DMS153 (cell line): ENCODE measurements at places on chromosomes 4 and X.

DNA sequence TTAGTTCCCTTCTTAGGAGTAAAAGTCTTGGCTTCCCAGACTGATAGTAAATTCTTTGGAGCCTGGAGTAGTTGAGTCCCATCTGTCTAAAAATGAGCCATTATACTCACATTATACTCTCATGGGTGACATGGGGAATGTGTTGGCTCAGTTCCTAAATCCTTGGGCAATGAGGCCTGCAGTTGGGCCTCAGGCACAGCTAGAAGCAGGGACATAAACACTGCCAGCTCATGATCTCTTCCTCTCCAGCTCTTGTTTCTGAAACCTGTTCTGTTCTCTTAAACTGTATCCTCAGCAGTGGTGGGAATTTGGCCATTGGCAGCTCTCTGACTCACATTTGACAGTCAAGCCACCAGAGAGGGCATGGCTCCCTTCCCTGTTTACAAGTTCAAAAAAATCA is 212.5 kb downstream of the SPATA18 start:
- no peak for DNase-seq

DNA sequence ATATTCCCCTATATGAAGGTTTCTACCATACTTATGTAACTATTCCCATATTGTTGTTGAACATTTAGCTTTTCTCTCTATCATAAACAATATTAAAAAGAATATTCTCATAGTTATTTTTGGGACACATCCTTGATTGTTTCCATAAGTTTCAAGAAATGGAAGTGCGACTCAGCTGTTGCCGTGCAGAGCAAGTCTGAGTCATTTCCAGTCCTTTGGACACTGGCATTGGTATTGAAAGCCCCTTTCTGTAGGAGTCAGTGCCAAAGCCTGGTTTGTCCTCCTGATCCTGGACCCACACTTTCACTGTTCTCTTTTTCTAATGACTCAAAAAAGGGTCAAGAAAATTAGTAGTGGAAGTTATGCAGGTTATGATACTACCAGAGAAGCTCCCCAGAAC is 108.3 kb upstream of the DIAPH2 start:
- no peak for DNase-seq

GRCh38 chr4:121428721-121429120 is 47.9 kb upstream of the QRFPR start:
- DNase-seq, result no peak

DNA sequence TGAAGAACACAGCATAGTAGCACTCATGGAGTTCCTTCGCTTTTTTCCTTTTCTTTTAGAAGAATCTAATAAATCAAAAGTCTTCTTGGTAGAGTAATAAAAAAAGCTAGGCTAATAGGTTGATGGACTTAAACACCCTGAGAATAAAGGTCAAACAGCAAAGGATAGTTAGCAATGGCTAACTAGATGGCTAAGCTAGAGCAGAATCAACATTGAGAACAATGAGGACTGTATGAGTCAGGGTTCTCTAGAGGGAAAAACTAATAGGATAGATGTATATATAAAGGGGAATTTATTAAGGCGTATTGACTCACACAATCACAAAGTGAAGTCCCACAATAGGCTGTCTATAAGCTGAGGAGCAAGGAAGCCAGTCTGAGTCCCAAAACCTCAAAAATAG is 550.9 kb downstream of the GLUD2 start:
- peak; percentile 85 for DNase-seq

- no peak for DNase-seq
Observed at GRCh38 chr4:77284036-77284435, 127.0 kb downstream of the CCNG2 start.

GRCh38 chr4:127844601-127845116 is 36.0 kb upstream of the PLK4 start:
- DNase-seq, result no peak

DNA sequence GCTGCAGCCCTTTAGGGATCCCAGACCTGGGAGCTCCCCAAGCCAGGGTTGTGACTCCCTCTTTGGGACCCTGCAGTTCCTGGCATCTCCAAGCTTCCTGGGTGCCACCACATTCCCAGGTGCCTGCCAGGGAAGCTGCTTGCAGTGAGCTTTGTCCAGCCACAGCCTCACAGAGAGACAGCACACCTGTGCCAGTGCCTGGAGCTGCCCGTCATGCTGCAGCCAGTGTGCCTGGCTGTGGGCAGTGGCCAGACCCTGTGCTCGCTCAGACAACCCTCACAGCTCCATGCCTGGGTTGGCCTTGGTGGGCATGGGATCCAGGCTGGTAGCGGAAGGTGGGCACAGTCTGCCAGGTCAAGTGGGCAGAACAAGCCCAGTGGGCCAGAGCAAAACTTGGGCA is 36.0 kb downstream of the TMPRSS11A start:
- DNase-seq, result no peak

- no peak for DNase-seq
Observed at GRCh38 chr4:140027101-140027500, 126.9 kb downstream of the MAML3 start.

DNA sequence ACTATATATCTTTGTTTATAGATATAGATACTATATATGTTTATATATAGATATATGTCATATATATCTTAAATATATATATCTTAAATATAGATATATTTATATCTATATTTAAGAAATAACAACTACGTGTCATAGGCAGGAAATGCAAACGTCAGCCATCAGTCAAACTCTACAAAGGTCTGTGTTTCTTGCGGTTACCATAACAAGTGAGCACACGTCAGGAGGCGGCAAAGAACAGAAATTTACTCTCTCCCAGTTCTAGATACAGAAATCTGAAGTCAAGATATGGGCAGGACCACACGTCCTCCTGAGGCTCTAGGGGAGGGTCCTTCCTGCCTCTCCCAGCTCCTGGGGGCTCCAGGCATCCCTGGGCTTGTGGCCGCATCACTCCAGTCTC is 6.5 kb downstream of the PLCXD1 start:
- DNase-seq, result no peak

DNA sequence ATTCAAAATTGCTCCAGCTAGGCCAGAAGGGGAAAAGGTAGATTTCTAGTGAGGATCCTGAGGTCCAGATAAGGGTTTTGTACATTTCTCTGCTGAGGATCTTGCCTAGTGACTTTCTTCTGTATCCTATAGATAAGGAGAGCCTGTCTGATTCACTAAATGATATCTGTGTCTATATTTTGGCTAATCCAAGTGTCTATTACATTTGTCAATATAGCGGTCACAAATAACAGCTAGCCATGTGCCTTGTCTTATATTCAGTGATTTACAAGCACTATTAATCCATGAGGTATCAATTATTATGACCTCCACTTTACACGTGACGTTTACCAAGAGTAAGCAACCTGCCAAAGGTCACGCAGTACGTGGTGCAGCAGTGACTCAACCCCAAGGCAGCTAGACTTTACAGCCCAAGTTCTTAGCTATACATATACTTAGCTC is 41.6 kb downstream of the TMEM165 start:
- DNase-seq, result no peak

- DNase-seq, result no peak
Observed at GRCh38 chrX:1496076-1496475, 40.9 kb downstream of the P2RY8 start.

GRCh38 chrX:7637066-7637465 is 205.9 kb upstream of the VCX start:
- DNase-seq, result no peak

DNA sequence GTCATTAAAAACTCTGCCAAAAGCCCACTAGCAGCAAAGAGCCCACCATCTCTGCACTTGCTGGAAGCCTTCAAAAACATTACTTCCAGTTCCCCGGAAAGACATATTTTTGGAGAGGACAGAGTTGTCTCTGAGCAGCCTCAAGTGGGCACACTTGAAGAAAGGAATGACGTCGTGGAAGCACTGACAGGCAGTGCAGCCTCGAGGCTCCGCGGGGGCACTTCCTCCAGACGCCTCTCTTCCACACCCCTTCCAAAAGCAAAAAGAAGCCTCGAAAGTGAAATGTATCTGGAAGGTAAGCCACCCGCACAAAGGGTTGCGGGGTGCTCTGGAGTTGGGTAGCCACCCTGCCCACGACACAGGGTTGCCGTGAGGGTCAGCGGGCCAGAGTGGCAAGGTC is 25.9 kb downstream of the OFD1 start:
- DNase-seq, result no peak

DNA sequence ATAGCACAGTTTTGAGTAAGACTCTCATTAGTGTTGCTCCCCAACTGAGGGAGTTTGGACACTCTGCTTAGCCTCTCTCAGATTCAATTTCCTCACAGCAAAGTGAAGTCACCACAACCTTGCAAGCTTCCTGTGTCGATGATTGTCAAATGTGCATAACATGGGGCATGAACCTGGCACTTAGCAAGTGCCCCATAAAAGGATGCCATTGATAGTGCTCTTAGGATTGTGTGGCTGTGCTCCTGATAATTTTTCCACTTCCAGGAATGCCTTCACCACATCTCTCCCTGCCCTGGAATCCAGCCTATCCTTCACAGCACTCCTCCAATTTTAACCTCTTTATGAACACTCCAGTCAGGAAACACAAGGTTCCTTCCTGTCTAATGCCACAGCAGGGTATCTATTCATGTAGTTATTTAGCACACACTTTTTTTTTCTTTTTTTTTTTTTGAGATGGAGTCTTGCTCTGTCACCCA is 309.4 kb downstream of the PPP3CA start:
- no peak for DNase-seq

- no peak for DNase-seq
Observed at GRCh38 chrX:2767631-2768455, 16.0 kb downstream of the XG start.

GRCh38 chr4:35228313-35228712 is 1016.0 kb downstream of the ARAP2 start:
- no peak for DNase-seq

DNA sequence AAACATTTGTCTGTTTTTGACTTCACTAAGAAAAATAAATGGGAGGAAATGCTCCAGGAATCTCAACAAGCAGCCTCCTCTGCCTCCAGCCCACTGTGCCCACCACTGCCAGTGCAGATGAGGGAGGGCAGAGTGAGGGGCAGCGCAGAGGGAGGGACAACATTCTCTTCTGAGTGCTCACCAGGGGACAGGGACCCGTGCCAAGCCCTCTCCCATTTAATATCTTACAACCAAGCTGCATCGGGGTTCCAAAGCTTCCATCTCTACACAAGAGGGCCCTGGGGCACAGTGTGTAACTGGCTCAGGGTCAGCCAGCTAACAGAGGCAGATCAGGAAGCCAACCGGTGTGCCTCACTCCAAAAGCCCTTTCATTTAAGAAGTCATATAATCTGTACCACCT is 120.4 kb downstream of the NSUN7 start:
- no peak for DNase-seq

- DNase-seq, result no peak
Observed at GRCh38 chr4:172104539-172104938, 291.3 kb downstream of the GALNTL6 start.

DNA sequence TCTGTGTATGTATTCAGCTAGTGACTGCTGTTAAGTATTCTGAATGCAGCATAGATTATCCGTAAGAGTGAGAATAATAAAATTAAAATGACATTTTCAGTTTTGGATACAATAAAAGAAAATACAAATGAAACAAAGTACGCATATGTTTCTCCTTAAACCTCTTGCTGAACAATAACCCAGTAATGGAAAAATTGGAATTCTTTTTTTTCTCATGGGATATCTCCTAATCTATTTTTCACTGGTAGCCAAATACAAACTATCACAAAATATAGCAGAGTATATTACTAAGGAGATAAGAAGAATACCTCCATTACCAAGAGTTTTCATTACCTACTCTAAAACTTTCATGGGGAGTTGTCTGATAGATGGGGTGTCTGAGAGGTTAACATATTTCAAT is 6.0 kb downstream of the RAB28 start:
- no peak for DNase-seq

DNA sequence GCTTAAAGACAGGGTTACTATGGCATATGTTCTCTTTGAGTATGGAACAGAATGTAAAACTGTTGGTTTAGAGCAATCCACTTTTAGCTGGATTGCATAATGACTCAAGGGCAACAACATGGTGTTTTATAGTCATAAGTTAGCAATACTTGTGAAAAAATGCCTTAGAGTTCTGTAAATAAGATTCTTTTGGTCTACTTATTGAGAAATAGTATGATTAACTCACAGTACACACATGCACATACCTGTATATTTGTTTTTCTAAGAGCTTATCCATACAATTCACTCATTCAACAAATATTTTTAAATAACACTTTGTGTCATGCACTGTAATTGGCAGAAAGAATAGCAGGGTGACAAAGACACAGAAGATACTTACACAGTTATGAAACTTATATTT is 1415.5 kb downstream of the PCDH7 start:
- no peak for DNase-seq

GRCh38 chrX:73977542-73978169 is 326.3 kb upstream of the ZCCHC13 start:
- no peak for DNase-seq

DNA sequence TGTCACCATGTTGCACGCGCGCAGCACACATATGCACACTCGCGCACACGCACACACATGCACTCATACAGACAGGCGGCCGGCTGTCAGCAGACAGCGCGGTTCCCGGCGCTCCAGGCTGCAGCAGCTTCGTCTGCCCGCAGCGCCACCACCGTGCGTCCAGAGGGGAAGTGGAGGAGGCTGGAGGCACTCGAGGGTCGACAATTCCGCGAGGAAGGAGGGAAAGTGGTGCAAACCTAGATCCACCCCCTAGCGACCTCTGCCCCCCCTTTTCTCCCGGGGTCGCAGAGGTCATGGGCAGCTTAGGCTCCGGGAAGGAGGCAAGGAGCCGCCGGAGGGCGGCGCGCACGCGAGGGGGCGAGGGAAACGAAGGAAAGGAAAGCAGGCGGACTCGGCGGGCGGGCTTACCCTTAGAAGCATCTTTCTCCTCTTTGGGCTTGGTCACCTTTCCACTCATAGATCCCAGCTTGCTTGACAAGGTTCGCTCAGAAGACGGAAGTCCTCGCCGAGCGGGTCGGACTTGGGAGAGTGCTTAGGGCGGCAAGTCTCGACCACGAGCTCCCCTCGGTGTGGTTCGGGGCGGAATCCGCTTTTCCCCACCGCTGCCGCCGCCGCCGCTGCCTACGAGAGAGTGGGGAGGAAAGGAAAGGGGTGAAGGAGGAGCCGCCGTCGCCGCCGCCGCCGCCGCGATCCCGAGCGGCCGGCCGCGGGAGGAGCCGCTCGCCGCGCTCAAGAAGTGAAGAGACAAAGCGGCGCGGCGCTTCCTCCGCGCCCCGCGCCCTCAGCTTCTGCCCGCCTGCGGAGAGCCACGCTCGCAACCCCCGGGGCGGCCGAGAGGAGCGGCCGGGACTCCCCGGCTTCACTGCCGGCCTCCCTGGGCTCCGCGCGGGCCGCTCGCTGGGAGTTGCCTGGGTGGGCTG is 326.6 kb upstream of the F9 start:
- DNase-seq, result no peak
